ENCODE measurements at places on chromosomes 12 and 14.

- no peak for DNase-seq
These were observed 112.7 kb downstream of the EFCAB11 start for GRCh38 chr14:89841851-89842250.

- DNase-seq, result no peak
These were observed 169.5 kb downstream of the FBXL14 start for GRCh38 chr12:1424674-1425395.

- no peak for DNase-seq
These were observed 371 bp downstream of the CHD8 start for GRCh38 chr14:21455592-21455911.

GRCh38 chr14:72545411-72546311, 348.2 kb downstream of the DPF3 start:
- no peak for DNase-seq

DNA sequence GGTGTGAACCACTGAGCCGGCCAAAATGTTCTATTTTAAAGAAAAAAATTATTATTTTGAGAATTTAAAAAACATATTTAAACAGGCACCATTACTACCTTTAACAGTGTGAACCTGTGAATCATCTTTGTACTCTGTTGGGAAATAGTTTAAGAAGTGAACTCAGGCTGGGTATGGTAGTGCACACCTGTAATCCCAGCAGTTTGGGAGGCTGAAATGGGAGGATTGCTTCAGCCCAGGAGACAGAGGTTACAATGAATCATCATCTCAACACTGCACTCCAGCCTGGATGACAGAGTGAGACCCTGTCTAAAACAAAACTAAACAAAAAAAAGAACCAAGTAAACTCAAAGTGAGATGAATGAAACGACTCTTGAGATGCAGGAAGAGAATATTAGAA, 3.1 kb upstream of the WDR89 start:
- DNase-seq, result no peak

DNA sequence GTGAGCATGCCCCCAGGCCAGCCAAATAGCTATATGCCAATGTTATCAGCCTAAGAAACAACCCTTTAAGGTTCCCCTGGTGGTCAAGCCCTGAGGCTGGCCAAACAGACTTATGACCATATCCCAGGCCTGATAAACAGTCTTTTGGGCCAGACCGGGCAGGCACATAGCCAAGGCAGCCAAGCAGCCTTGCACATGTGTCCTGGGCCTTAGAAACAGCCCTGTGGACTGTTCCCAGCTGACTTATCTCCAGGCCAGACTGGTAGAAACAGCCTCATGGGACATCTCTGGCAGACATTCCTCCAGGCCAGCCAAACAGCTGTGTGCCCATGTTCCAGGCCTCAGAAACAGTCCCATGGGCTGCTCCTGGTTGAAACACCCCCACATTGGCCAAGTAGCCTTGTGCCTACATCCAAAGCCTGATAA, 295.0 kb upstream of the MGAT4C start:
- DNase-seq, result no peak

GRCh38 chr12:52364061-52364460, 3.2 kb downstream of the KRT85 start:
- DNase-seq, result no peak

DNA sequence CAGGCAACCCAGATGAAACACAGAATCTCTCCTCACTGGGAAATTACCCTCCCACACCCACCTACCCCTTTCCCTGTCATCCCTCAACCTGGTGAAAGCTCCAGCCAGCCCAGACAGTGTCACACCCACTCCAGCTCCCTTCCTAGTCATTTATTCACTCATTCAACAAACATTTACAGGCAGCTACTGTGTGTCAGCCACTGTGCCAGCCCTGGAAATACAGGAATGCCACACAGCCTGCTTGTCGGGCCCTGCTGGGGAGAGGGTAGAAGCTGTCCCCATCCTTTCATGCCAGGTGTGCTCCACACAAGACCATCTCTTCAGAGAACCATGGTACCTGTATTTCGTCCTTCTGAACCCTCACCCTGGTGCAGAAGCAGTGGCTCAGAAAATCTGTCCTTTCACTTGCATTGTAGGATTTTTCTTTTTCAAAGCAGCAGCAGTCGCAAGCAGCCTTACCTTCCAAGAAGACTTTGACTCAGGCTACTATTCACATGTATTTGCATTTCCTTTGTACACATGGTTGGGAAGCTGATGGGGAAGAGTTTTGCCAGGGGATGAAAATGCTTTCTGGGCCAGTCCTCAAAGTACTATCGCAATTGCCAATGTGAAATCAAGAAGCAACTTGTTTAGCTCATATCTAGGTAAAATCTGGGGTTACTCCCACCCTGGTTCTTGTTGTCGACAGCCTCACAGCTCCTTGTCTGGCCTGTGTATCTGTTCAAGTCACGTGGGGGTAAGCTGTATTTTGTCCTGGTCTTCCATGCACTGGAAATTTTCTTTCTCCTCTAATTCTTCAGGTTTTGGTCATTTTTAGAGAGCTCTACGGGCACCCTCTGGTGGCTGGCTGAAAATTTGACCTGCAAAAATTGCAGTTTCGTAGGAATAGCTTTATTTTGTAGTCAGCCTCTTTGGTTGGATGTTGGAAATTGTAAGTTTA, 147.4 kb upstream of the EGLN3 start:
- peak; percentile 54 for DNase-seq

DNA sequence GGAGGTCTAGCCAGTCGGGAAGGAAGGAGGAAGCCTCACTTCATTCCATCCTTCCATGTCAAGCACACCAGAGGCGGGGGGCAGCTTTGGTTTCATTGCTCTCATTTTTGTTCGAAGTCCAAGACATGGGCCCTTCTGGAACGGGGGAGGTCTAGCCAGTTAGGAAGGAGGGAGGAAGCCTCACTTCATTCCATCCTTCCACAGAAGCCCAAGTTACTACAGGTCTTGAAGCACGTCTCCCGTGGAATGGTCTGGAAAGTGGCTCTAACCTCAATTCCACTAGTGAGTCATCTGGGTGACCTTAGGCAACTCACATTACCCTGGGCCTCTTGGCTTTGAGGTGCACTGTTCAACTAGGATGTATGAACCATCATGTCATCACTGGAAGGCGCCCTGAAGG, 156.3 kb downstream of the NTF3 start:
- no peak for DNase-seq

- no peak for DNase-seq
These were observed 17.9 kb downstream of the PXN start for GRCh38 chr12:120247621-120248030.

DNA sequence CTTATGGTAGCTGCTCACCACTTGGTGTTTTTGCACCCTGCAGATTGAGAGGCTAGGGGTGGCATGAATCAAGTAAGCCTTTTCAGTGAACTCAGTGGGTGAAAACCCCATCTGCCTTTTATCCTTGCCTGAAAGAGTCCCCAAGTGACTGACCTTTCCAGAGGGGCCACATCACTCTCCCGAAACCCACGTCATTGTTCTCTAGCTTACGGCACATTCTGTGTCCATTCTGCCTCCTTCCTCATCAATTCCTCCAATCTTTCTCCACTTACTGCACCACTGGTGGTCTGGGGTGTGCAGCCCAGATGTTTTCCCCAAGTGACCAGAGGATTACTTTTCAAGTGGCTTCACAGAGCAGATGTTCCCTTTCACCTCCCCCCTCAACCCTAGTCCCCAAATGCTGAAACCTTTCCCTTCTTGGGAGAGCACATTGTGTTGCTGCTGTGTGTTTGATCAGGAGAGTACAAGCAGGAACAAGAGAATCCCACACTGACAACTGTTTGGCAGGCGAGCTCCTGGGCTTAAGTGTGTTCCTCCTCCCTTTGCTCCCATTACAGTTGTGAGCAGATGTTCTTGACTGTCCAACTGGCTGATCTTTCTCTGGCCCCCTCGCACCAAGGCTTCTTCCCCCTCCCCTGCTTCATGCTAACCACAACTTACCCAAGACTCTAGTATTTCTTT, 138.0 kb upstream of the IGF1 start:
- DNase-seq, result no peak

DNA sequence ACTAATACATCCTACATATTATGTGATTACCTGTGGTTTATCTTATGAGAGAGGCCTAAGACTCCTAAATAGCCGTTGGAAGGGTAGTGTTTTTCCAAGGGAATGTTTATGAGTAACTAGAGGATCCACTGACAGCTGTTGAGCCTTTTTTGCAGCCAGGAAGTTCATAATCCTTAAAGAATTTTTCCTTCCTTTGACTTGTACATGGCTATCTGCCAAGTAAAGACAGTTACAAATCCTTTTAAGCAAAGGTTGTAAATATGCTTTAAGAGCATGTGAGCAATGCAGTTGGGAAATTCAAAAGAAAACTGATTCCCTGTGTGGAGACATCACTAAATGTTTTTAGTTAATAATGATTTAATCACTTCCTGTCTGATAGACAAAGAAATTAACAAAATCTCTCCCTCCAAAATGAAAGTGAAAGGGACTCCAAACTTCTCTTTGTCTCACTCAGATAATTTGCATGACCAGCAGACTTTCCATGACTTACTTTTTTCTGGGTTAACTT, 333.8 kb downstream of the PDZRN4 start:
- peak; percentile 67 for DNase-seq

DNA sequence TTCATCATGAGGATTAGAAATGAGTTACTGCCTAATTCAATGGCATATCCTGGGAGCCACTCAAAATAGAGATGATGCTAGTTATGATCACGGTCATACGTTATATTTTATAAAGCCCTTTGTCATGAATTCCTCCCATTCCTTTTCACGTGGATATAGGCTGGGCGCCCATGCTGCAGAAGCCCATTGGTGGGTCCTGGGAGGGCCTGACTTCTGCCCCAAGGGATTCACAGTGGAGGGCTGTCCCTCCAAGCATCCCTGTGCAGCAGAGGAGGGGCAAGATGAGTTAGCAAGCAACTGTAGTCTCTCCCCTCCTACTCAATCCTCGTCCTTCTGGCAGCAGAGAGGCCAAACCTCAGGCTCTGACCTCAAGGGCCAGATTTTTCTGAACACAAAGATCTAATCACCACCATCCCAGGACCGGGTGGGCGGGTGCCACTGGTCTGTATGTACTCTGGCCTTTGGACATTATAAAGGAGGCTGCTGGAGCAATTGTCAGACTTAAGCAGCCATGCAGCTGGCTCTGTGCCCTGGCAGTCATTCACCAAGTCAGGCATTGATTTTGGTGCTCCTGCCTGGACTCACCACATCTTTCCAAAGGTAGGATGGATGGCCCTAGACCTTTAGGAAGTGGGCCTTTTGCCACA, 8.6 kb downstream of the GLTP start:
- no peak for DNase-seq

DNA sequence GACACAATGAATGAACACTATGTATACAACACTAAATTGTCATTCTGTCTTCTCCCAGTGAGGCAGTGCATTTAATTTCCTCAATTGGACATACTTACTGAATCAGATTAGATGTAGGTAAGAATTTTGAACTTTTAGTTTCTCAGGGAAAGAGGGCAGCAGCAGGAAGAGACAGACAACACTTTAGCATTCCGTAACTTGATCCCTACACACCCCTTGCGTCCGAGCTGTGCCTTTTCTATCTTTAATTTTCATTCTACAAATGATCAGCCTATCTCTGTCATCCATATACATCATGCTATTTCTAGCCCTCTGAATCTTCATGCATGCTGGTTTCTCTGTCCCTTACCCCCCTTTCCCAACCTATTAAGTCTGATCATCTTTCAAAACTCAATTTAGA, 358.0 kb upstream of the RPL10L start:
- no peak for DNase-seq

DNA sequence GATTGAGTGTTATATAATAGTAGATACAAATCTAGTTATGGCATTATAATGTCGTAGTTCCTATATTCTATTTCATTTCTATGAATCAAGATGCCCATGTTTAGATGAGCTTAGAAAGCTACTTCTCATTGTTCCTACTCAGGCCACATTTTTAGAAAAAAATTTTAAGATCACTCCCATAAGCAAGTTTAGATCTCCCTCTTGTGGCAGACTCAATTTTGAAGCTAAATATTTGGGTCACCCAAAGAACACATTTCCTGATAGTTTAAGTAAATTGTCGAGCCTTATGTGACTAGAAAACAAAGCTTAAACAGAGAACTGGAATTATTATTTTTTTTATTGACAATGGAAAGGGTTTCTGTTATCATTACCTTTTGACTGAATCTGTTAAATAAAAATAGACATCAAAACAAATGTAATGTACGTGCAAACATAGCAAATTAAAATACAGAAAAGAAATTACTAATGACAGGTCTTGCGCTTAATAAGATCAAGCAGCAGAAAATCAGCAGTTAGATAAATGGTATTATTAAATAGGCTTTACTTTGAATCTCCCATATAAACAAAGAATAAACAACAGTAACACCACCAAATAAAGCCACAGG, 180.2 kb downstream of the ACSS3 start:
- DNase-seq, result peak; percentile 29

DNA sequence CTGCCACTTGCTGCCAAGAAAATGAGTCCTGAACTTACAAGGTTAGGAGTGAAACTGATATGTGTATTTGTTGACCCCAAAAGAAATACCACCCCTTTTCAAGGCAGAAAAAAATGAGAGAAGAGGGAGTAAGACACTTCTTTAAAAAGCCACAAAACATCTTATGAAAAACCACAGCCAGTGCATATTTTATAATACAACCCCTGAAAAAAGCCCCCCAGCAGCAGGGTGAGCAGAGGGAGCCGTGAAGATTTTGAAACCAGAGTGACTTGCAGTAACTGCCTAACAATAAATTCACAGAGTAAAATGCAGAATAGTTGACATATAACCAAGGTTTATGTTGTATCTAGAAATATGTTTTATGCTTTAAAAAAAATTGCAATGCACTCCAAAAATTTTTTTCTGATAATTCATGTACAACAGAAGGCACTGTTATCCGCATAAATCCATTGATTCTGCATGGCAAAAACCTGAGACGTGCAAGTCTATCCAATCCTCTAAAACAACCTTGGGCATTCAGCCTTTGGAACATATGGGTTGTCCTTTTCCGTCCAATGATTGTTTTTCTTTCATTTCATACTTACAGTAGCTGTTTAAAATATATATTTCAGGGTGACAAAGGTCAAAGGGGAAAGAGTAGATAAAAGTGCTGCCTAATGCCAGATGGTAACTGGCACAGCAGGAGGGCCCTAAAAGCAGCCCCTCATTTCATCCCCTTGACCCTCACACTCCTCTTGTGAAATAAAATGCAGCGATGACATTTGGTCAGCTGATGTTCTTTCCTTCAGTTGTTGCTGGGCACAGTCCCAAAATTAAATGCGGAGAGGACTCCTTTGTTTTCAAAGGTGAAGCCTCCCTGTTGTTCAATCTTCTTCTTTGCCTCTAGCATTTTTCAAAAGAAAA, 65.3 kb downstream of the IPO8 start:
- DNase-seq, result no peak

GRCh38 chr12:124036657-124037109, 63.7 kb downstream of the ZNF664 start:
- DNase-seq, result no peak

DNA sequence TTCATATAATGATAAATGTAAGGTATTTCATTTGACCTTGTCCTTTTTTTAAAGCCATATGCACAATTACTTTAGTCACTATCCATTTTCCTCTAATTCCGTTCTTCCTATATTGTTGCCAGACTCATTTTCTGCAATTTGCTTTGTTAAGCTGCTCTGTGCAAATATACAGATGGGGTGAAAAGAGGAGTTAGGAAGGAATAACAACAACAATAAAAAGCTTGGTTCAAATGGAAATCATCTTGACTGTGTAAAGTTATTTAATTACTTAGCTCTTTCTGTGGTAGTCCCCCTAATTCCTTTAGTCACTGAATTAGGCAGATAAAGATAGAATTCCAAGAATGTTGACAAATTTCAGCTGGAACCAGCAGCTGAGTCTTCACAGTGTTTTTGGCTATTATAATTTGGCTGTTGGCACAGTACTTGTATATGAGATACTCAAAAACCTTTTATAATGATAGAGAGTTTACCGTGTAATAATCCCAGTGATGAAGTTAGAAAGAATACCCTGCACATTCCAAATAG, 838.0 kb downstream of the RPS29 start:
- DNase-seq, result no peak
